ENCODE measurements at places on chromosomes 5 and 9.

DNA sequence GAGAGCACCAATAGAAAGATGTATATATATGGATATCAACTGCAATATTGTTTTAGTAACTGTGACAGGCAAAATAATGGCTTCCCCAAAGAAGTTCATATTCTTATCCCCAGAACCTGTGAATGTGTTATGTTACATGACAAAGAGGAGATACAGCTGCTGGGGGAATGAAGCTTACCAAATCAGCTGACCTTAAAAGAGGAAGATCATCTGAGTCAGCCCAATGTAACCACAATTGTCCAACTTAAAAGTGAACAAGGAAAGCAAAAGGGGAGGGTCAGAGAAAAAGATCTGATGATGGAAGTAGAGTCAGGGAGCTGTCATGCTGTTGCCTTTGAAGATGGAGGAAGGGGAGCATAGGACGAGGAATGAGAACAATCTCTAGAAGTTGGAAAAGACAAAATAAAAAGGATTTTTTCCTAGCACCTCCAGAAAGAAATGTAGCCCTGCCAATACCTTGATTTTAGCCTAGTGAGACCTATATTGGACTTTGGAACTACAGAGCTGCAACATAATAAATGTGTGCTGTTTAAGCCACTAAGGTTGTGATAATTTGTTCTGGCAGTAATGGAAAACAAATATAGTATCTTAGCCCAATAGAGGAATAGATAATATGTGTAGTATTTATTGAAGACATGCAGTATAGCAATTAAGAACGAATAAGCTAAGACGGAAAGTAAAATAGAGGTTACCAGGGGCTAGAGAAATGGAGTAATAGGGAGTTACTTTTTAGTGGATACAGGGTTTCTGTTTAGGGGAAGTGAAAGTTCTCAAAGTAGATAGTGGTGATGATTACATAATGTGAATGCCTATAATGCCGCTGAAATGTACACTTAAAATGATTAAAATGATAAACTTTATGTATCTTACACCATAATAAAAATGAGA lies 115.9 kb downstream of the PIK3R1 start:
- DNase-seq = no peak

GRCh38 chr5:169777159-169777558 lies 140.1 kb downstream of the DOCK2 start:
- no peak for DNase-seq

GRCh38 chr5:41264019-41264418 lies 50.7 kb upstream of the C6 start:
- no peak for DNase-seq

GRCh38 chr5:40221796-40222195 lies 457.9 kb upstream of the PTGER4 start:
- DNase-seq = no peak

GRCh38 chr9:133163504-133164172 lies at the start of gene GBGT1:
Gene GBGT1 (minus strand): TSS chr9:133163914. CDS start chr9:133162412, 1,502 bp downstream.
- DNase-seq = peak; percentile 56

DNA sequence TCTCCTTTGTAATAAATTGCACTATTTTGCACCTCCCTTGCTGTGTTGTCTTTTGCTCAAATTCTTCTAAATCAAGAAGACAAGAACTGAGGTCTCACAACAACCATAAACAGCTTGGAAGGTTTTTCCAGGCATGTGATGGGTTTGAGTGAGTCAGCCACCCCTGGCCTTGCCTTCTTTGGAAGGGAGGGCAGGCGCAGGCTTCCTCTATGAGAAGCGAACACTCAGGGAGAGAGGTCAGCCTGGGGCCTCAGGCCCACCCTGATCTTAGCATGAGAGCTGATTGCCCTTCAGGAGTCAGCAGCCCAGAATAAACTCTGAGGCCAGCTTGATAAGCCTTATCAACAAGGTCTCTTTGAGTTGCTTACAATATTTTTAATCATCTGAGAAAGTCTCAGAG lies 31.6 kb downstream of the S1PR3 start:
- DNase-seq = no peak

DNA sequence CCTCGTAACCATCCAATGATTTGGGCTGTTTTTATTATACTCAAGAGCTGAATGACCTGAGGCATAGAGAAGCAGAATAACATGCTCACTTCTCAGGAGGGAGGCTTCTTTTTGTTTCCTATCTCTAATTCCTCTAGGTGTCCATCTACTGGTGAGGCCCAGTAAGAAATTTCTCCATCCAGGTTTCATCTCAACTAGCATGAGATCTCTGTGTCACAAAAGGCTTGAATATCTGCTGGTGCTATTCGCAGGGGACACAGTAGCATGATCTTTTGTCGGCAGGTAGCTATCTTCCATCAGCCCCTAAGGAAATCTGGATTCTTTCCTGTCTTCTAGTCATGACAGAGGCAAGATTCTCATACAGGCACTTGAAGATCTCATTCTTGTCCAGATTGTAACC lies 8.9 kb downstream of the IFNE start:
- no peak for DNase-seq

DNA sequence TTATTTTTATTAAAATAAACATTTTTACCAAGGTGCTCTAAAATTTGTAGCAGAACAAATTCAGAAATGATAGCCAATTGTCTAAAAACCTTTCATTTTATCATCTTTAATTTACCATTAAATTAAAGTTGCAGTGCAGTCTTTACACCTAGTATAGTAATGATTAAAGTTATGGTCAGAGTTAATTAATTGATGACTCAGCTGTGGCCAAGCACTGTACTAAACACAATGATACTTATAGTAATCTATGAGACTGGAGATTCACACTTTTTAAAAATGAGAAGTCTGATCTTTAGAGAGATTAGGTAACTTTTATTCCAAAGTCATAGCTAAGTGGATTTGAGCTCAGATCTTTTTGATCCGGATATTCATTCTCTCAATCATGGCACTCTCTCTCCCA lies 621.1 kb upstream of the MEF2C start:
- DNase-seq = no peak

- DNase-seq = no peak
Observed at GRCh38 chr5:94161801-94162200, 420.4 kb upstream of the POU5F2 start.

DNA sequence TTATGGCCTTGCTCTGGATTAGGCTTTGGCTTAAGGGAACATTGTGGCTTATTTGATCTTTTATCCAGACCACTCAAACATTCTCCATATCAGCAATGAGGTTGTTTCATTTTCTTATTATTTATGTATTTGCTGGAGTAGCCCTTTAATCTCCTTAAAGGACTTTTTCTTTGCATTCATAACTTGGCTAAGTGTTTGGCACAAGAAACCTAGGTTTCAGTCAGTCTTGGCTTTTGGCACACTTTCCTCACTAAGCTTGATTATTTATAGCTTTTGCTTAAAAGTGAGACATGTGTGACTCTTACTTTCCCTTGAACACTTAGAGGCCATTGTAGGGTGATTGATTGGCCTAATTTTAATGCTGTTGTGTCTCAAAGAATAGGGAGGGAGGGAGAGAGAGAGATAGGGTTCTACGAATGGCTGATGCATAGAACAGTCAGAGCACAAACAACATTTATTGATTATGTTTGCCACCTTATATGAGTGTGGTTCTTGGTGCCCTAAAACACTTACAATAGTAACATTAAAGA lies 2265.3 kb upstream of the C9orf72 start:
- no peak for DNase-seq

- no peak for DNase-seq
Observed at GRCh38 chr5:160166069-160166972, 47.1 kb upstream of the PWWP2A start.

DNA sequence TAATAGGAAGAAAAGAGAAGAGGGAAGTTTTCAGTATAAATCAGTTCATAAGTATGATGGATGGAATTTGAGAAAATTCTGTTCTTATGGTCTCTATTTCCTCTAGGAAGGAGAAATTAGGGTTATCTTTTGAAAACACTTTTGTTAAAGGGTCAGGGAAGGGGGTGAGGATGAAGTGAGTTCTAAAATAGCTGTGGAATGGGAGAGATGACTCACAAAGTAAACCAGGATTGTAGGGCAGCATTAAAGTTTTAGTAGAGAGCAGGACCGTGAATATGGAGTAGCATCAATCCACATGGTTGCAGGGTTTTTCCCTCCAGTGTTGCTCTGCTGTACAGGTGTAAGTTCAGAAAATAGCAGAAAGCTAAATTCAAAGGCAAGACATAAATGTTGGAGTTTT lies 32.4 kb downstream of the MUSK start:
- DNase-seq = no peak

Measured in CD4-positive, alpha-beta T cell (primary cell).